ENCODE measurements at places on chromosomes 16 and 17.

- no peak for DNase-seq
These were observed 320.7 kb downstream of the SEC14L1 start for GRCh38 chr17:77461277-77462057.

DNA sequence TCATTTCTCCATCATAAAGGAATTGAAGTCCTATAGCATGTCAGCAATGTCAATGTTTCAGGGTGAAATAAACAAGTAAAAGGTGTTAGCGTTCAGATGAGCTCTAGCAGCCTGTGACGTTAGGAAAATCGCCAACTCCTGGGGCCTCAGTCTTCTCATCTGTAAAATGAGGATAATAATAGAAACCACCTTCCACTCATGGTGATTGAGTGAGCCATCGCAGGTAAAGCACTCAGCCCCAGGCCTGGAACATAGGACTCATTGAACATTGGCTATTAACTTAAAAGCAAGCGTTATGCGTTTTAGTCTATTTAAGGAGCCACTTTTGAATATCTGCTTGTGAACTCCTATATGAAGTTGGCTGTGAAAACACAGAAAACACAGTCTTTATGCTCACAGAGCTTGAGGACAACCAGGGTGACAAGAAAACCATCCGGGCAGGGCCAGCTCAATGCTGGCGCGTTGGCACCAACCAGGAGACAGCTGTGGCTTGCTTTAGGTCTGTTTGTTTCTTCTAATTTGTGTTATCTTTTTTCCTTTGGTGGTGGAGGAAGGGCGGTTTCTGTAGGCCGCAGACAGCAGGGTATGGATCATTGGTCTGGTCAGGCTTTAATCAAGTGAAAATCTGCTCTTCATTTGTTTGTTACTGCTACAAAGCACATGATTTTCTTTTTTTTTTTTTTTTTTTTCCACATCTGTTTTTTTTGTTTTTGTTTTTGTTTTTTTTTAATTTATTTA, 35.7 kb upstream of the MED9 start:
- no peak for DNase-seq

- DNase-seq, result no peak
These were observed 206.7 kb downstream of the RPTOR start for GRCh38 chr17:80751070-80751945.

GRCh38 chr16:76531236-76531635, 254.0 kb downstream of the CNTNAP4 start:
- no peak for DNase-seq

GRCh38 chr17:39484178-39484577, 22.9 kb downstream of the CDK12 start:
- no peak for DNase-seq

DNA sequence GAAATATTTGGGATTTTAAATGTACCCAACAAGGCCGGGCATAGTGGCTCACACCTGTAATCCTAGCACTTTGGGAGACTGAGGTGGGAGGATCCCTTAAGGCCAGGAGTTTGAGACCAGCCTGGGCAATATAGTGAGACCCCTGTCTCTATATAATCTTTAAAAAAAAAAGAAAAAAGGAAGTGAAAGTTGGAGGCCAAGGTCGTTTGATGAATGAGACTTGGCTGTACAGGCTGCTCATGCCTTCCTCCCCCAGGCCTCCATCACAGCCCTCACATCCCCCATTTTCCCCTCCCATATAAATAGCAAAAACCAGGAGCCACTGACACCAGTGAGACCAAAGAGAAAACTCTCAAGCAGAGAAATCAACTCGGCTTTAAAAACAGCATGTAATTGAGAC, 3.3 kb upstream of the CA7 start:
- DNase-seq, result no peak

GRCh38 chr16:82783933-82784572, 157.3 kb downstream of the CDH13 start:
- no peak for DNase-seq

- DNase-seq, result no peak
These were observed 158.3 kb upstream of the PLCG2 start for GRCh38 chr16:81620796-81621195.

DNA sequence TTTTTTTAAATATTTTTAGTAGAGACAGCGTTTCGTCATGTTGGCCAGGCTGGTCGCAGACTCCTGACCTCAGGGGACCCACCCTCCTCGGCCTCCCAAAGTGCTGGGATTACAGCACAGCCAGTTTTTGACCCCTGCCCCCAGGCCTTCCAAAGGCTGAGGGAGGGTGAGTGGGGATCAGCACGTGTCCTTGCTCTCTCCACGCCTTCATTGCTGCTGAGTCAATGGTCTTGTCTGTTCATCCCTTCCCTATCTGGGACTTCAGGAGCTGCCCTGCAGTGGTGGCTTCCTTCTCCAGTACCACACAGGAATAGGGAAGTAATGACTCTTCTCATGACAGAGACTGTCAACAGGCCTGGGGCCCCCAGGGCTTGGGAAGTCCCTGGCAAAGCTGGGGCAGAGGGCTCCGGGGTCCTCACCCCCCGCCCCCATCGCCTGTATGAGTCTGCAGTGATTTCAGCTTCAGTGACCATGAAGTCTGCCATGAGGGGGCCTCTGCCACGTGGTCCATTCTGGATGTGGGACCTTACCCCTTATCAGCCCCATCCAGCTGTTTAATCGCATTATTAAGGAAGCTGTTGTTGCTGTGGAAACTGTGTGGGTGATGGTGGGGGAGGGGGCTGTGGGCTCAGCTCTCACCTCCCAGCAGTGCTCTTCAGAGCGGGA, 6.1 kb downstream of the ABCC3 start:
- no peak for DNase-seq

GRCh38 chr17:15169676-15170075, 95.5 kb downstream of the PMP22 start:
- DNase-seq, result no peak

GRCh38 chr17:62980842-62981241, 14.8 kb downstream of the TANC2 start:
- DNase-seq, result no peak

DNA sequence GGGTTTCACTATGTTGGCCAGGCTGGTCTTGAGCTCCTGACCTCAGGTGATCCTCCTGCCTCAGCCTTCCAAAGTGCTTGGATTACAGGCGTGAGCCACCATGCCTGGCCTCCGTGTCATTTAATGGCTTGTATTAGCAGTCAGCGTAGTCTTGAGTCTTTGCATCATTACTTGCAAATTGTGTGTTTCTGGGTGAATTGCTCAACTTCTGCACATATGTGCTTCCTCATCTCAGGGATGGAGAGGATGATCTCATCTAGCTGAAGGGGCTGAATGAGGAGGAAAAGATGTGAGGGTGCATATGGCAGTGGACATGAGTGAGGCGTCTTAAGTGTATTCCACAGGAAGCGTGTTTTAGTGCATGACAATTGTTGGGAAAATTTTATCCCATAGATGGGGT, 155.8 kb downstream of the SNX29 start:
- no peak for DNase-seq

Data from activated CD4-positive, CD25-positive, alpha-beta regulatory T cell treated with anti-CD3 and anti-CD28 coated beads, Interleukin-2, amount 50 U/mL, for 16 hours (primary cell).